ENCODE measurements at places on chromosomes 1 and 21.

GRCh38 chr1:158806916-158807536, 24.1 kb upstream of the MNDA start:
- no peak for DNase-seq

- DNase-seq: no peak
Measured at GRCh38 chr1:40032240-40032891, 8.2 kb upstream of the CAP1 start.

DNA sequence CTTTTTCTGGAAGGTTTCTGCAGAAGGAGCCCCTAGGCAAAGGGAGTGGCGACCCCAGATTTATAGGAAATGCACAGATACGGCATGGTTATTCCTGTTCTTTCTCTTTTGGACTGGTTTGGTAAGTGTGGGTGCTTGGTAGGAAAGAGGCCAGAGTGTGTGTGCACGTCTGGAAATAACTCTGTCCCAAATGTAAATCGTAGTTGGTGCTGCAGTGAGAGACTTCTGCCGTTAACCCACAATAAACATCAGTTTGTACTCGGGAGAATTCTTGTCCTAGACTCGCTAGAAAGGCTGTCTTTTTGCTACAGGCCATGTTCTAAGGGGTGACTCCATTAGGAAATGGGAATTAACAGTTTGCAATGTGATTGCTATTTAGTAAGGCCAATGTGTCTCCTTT, 779 bp downstream of the SLC44A3 start:
- no peak for DNase-seq

GRCh38 chr21:39077876-39078275, 105.4 kb downstream of the PSMG1 start:
- no peak for DNase-seq

DNA sequence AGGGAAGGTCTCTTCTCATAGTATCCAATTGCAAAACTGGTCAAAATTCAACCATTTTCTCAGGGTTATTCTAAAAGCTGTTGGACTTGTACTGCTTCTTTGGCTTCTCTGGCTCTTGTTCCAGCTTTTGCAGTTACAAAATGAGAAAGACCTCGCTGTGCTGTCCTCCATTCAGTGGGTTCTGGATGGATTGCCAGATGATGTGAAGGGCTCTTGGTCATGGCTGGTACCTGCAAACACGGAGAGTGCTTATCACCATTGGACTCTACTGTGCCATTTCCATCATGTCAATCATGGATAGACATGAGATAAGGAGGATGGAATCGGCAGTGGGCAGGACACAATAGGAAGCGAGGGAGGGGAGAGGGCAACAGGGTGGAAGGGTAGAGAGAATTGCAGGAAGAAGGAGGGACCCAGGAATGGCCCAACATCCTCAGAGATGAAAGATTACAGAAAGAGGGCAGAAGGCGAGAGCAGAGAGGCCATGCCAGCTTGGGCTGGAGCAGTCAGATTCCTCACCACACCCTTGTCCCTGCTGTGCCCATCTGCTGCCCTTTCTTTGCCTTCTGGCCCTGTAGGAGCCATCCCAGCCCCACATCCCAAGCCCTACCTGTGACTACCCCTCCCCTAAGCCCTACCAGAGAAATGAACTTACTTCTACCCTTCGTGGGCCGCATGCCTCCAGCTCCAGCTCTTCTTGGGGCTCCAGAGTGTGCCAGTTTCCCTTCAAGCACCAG, 70.3 kb downstream of the HIVEP3 start:
- no peak for DNase-seq

DNA sequence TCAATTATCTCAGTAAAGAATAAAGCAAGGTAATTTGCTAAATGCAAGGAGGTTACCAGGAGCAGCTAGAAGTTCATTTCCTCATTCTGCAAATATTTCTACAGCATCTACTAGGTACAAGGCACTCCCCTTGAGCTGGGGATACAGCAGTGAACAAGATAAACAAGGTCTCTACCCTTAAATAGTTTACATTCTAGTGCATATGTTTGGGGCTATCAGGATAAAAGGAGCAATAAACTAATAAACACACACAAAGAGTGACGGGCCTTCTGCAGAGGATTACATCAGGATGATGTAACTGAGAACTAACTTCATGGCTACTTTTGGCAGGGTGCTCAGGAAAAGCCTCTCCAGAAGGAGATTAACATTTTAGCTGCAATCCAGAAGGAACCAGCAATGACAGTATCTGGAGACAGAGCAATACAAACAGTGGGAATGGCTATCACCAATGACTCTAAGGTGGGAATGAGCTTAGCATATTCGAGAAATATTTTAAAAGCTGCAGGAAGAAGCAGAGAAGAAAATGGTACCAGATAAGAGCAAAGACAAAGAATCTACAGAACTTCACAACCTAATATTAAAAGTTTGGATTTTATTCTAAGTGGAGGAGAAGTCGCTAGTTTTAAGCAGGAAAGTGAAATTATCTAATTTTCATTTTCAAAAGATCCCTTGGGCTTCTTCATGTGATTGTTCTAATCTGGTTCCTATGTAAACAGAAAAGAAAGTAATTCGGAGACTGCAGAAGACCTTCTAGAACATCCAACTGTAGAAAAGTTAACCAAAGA, 25.8 kb downstream of the TP53BP2 start:
- DNase-seq: no peak

DNA sequence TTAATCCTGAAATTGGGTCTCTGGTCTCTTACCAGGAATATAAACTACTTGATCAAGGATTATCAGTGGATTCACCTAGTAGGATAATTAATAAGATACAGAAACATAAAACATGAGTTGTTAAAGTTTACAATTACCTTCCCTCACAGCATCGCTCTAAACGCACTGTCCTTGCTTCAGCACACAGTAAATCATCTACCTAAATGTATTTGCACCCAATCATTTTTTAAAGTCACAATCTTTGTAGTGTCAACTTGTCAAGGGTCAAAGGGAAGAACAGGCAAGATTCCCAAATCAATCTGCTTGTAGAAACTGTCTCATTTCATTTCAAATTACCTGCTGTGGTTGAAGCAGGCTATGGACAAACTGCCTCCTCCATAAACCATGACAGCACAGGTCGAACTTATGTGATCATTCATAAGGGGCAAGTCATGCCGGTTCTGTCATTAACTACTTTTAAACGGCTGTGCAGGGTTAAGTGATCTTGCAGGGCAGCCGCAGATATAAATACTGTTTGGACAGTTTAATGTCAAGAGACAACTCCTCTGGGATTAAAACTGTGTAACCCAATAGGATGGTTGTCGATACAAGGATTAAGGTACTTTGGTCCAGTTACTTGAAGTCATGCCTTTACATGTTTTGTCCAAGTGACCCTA, 93.6 kb downstream of the ZNF281 start:
- DNase-seq: no peak

DNA sequence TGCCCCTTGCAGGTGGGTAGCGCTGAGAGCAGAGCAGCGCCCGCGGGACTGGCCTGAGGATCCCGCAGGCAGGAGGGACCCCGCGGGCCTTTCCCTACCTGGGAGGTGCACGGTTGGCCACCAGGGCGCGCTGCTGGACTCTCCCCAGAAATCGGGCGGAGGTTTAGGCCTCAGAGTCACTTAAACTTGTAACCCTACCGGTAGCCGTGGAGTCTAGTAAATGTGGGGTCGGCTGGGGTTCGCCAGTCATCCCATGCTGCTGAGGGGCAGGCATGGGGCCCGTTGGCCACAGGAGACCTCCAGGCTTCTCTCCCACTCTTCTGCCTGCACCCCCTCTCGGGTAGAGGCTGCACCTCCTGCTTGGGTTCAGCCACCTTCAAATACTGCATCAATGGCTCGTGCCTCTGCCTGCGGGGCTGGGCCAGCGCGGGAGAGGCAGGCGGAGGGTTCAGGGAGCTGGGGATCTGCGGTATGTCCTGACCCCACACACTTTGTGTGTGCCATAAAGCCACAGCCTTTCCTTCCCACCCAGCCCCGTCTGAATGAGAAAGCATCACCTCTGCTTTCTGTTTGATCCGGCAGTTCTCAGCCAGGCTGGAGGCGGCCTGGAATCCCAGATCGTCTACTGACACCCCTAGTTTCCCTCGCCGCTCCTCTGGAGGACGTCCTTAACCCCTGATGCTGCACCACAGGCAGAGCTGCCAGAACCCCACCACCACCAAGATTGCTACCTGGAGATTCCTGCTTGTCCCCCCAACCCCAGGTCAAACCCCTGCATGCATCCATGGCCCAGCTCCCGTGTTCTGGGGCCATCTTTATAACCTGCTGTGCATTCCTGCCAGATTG, 12.3 kb upstream of the GSTM4 start:
- DNase-seq: no peak

- no peak for DNase-seq
Measured at GRCh38 chr21:43209575-43210453, 41.0 kb downstream of the CRYAA start.

DNA sequence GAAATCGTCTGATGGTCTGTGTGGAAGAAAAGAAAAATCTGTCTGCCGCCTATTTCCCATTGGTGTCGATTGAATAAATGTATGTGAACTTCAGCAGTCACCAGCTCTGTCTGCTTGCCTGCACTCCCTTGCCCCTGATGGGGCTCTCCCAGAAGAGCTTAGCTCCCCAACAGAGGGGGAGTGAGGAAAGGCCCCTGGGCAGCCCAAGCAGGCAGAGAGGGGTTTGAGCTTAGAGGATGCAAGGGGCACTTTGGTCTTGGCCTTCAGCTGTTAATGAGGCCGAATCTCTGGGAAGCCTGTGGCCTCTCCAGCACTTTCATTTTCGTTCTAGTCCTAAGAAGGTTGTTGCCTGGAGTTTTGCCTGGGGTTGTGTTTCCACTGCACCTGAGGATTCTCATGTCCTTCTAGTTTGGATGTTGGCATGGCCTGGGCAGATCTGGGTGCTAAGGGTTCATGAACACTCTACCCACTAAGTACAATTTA, 2.8 kb downstream of the FOXD2 start:
- DNase-seq: no peak

GRCh38 chr1:233738850-233739249, 124.9 kb downstream of the KCNK1 start:
- no peak for DNase-seq

DNA sequence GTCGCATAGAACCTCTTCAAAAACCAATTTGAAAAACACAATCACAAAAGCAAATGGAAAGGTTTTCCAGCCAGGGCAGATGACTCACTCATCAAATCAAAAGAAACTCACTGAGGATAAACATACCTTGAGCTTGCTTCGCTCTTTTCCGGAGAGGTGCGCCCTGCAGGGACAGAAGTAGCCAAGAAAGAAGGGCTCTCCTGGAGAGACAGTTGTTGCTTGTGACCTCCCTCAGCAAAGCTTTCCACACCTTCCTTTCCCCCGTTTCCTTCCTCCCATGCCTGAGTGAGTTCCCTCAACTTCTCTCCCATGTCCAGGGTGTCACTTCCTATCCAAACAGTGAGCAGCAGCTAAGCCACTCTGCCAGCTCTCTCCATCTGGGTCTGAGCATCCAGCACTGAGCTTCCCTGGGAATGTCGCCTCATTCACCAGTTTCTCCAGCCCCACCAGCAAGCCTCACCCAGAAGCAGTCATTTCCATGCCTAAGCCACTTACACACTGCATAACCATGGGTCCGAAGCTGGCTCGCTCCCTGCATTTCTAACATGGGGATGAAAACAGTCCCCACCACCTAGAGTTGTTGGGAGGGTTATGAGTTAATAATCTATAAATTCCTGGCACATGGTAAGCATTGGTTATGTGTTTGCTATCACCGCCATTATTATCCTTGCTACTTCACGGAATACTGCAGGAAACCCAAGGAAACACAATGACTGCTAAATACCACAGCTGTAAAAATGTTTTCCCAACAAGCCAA, 75.0 kb downstream of the PTPN14 start:
- DNase-seq: no peak

GRCh38 chr1:186272486-186272885, 102.6 kb downstream of the TPR start:
- no peak for DNase-seq

GRCh38 chr1:76861149-76861548, 6.1 kb upstream of the ST6GALNAC5 start:
- no peak for DNase-seq

DNA sequence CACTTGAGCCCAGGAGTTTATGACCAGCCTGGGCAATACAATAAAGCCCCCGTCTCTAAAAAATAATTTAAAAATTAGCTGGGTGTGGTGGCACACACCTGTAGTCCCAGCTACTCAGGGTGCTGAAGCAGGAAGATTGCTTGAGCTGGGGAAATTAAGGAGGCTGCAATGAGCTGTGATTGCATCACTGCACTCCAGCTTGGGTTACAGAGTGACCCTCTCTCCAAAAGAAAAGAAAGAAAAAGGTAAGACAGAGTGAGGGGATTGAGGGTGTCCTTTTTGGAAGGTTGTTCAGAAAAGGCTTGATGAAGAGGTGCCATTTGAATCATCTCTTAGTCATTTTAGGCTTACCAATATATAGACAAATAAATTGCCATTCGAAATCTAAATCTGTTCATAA, 4.0 kb upstream of the SRRM1 start:
- DNase-seq: no peak

DNA sequence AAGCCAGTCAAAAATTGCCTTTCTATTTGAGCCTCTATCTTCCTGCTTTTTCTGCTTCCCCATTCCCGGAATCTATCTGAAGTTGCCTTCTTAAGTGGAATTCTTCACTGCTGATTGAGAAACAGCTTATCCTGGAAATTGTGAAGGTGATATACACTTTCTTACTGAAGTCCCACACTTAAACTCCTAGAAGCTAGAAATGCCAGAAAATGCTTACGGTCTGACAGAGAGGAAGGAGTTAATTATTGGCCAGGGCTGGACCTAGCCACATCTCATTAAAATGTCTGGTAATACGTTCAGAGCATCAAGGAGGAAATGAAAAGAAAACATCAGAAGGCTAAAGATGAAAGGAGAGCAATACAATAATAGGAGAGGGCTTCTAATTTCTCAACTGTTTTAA, 292.5 kb upstream of the SNX7 start:
- no peak for DNase-seq

GRCh38 chr21:18002393-18002792, 183.2 kb upstream of the C21orf91 start:
- no peak for DNase-seq

DNA sequence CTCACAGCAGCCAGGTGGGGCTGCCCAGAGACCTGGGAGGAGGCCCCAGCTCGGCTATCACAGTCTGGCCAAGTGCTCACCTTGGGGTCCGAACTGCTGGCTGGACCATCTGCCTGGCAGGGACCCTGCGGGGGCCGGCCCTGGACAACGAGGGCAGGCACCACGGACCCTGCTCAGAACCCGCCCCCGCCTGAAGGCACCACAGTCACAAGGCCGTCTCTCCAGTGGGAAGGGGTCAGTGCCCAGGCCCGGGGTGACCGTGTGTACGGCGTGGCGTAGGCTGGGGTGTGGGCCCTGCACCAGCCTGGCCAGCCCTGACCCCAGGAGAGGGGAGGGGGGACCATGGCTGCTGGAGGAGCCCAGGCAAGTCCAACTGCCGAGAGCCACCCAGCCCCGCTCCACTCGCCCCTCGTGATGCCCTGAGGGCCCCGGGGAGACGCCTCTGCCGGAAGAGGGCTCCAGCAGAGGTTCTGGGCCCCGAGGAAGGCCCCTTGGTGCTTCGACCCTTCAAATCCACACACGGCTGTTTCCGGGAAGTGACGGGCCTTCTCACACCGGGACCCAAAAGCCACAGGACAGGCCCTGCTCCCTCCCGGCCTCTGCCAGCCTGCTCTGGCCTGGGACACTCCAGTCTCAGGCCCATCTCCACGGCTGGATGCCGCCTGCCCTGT, 11.2 kb upstream of the RNF223 start:
- DNase-seq: no peak
